Fibroblast of gingiva (primary cell): ENCODE measurements at places on chromosomes 6 and 20.

DNA sequence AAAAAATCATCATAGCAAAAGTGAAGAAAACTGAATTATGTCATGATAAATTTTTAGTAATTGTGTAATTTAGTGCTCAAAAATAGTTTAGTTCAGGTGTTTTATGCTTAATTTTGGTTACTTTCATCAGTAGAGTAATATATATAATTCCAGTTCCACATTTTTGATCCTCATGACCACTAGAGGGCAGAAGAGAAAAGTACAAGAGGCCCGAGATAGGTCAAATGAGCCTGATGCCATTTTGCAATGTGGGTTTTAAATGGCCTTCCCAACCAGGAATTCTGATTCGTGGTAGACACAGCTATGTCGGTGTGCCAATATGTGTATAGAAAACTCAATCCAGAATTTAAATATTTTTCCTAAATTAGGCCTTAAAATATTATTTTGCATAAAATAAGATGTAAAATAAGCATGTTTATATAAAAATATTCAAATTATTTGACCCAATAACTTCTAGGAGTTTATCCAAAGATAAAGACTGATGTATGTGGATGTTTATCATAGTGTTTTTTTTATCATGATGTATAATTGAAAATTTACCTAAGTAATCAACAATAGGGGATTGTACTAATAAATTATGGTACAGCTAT is 159.7 kb upstream of the RPS6KA2 start:
- DNase-seq = peak; percentile 61

GRCh38 chr6:21294144-21294543 is 299.4 kb upstream of the SOX4 start:
- DNase-seq = no peak

- DNase-seq = no peak
Measured at GRCh38 chr6:16832721-16833120, 71.5 kb upstream of the ATXN1 start.

DNA sequence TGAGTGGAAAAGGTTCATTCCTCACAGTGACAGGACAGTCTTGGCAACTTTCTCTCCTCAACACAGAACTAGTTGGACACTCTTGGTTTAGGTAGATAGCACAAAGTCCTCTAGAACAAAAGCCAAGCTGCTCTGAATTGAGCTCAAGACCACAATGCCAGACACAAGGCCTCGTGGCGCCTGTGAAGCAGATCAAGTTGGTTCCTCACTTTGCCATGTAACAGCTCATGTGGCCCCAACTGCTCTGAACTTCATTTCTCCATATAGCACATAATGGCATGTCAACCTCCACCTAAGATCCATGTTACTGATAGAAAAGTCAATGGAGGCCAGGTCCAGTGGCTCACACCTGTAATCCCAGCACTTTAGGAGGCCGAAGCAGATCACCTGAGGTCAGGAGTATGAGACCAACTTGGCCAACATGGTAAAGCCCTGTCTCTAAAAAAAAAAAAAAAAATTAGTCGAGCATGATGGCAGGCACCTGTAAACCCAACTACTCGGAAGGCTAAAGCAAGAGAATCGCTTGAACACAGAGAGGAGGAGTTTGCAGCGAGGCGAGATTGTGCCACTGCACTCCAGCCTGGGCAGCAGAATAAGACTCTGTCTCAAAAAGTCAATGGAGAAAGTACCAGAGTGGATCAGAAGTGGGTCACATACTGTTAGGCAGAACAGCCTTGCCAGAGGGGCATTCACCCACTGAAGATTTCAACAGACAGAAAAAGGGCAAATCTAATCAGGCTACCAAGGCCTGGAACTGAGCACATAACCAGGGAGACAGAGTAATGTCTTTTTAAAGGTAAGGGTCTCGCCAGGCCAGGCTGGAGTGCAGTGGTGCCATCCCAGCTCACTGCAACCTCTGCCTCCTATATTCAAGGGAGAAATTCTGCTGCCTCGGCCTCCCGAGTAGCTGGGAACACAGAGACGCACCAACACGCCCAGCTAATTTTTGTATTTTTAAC is 21.2 kb downstream of the ROMO1 start:
- DNase-seq = no peak

- DNase-seq = no peak
Measured at GRCh38 chr6:28737750-28738395, 185.9 kb downstream of the TRIM27 start.

DNA sequence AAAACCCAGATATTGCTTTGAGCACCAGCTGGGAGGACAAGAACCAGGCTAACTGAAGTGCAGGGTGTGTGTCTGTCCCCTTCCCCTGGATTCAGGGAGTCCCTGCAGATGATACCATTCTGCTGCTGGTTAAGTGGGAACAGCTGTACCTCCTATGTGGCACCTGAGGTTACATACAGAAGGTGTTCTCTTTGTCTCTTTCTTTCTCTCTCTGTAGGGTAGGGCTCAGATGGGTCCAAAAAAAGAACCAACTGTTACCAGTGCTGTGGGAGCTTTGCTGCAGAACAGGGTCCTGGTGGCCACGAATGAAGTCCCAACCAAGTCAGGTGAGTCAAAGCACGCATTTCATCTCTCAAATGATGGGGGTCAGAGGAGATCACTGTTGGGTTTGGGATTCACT is 38.6 kb downstream of the ZC2HC1B start:
- DNase-seq = no peak

DNA sequence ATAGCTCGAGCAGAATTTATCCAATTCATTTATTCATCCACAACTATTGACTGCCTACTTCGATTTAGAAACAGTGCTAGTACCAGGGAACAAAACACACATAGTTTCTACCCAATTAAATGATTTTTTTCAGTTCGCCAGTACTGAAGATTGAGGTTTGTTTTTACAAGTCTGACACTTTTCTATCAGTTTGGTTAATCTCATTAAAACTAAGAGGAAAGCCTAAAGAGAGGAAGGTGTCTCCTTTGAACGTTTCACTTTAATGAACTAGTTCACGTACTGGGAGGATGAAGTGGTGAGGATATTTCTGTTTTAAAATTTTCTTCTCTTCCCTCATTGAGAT is 570 bp upstream of the ANKS1A start:
- DNase-seq = no peak
